Central memory CD4-positive, alpha-beta T cell (primary cell): ENCODE measurements at places on chromosomes 5 and 9.

GRCh38 chr5:147796556-147797308 lies 14.2 kb upstream of the JAKMIP2 start:
- no peak for DNase-seq

DNA sequence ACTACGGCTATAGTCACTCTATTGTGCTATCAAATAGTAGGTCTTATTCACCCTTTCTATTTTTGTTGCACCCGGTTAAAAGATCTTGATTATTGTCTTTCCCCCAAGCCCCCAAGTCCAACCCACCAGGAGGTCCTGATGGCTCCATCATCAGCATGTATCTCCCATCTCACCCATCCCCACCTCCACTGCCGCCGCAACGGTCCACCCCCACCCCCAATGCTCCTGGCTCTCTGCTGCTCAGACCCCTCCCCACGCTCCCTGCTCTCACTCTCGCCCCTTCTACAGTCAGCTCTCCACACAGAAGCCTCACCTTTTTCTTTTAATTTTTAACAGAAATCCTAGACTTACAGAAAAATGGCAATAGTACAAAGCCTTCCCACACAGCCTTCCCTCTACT lies 51.5 kb upstream of the SH3PXD2B start:
- no peak for DNase-seq

GRCh38 chr5:58088941-58089340 lies 370.9 kb downstream of the PLK2 start:
- no peak for DNase-seq

DNA sequence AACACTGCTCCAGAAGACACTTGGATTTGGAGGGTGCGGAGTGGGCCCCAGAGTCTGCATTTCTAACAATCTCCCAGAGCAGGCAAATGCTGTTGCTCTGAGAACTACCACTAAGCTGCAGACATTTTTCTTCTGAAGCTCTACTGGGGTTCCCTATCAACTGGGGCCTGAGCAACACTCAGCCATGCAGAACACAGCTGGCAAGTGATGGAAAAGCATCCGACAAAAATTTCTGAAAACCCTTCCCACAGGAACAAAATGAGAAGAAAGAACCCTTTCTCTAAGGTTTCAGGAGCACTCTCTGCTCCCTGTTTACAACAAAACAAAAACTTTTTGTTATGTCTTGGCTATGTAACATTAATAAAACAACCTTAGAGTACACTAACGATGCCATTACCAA lies 516.9 kb downstream of the CTNND2 start:
- no peak for DNase-seq

DNA sequence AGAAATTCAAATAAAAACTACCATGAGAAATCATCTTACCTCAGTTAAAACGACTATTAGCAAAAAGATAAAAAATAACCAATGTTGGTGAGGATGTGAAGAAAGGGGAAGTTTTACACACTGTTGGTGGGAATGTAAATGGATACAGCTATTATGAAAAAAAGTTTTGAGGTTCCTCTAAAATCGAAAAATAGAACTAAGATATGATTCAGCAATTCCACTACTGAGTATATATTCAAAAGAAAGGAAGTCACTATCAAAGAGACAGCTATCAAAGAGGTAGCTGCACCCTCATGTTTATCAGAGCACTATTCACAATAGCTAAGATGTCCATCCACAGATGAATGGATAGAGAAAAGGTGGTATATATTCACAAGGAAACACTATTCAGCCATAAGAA lies 1888.4 kb downstream of the MAT2B start:
- no peak for DNase-seq

DNA sequence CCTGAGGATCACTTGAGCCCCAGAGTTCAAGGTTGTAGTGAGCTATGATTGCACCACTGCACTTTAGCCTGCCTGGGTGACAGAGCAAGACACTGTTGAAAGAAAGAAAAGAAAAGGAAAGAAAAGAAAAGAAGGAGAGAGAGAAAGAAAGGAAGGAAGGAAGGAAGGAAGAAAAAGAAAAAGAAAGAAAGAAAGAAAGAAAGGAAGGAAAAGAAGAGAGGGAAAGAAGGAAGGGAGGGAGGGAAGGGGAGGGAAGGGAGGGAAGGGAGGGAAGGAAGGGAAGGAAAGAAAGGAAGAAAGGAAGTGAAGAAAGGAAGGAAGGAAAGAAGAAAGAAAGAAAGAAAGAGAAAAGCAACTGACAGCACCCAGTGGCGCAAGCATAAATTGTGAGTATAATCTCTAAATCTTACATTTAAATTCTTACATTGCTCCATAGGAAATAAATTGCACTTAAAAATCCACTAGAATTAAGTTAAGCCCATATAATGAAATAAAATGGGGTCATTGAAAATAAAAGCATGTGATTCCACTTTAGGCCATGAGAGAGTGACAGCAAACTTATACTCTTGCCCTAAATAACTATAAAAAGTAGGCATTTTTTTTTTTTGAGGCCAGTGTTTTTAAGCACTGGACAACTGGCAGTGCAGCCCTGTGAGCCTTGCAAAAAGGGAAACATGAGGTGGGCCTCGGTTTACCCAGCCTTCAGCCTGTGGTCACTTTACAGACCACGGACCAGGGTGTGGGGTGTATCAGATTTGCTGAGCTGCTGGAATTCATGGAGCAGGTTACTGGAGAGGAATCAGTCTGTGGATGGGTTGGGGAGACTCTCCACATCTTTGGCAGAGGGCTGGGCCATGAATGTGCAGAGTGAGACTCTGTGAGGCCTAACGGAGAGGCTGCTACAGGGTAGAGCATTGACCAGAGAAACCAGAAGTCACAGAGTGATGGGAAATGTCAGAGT lies 175.5 kb downstream of the TTLL11 start:
- no peak for DNase-seq

GRCh38 chr5:101977729-101978345 lies 318.2 kb downstream of the SLCO4C1 start:
- no peak for DNase-seq

- DNase-seq, result no peak
These were observed 387.9 kb downstream of the MAT2B start for GRCh38 chr5:163893281-163893680.

GRCh38 chr9:4339836-4340560 lies 40.1 kb upstream of the GLIS3 start:
- no peak for DNase-seq

DNA sequence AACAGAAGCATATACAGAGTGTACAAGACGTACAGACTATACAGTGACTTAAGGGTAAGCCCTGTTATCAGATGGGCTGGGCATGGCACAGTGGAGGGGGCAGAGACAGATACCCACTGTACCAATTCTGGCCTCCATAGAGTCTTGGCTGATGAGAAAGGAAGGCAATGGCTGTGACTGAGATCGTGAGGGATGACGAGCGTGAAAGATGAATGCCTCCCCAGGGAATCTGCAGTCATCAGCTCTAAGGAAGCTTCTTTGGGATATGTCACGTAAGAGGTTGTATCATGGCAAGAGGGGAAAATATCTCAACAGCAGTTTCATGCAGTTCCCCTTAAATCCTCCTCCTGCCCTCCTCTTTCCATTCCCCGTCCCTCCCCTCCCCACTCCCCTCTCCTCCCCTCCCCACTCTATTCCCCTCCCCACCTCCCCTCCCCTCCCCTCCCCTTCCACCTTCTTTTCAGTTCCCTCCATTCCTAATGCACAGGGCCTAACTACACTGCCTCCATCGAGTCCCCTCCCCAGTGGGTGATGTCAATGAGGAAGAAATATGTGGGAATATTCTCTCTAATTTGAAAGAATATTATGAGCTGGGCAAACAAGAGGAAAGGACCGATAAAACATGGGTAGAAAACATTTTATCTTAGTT lies 226.4 kb upstream of the DAP start:
- DNase-seq, result no peak

DNA sequence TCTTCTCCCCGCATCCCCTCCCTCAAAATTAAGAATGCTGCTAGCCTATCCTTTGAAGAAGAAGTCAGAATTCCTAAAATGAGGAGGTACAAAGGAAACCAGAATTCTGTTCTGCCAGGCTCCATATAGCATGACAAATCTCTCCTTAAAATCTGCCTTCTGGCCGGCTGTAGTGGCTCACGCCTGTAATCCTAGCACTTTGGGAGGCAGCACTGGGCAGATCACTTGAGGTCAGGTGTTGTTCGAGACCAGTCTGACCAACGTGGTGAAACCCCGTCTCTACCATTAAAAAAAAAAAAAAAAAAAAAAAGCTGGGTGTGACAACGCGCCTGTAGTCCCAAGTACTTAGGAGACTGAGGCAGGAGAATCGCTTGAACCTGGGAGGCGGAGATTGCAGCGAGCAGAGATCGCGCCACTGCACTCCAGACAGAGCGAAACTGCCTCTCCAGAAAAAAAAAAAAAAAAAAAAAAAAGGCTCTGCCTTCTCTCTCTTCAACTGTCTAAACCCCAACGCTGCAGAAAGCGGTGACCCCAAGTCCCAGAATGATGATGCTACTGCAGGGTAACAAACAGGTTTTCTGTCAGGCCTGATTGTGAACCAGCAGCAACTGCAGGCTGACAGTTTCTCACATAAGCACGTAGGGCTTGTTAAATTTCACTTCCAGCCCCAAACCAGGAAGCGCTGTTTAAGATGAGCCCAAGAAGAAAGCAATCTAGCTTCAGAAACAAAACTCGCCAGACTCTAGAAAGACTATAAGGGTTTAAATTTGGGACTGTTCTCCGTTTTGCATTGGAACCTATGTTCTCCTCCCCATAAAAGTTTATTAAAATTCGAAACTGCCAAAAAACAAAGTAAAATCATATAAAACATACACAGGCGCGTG lies 963 bp upstream of the CAST start:
- DNase-seq, result peak; percentile 60

GRCh38 chr5:119302916-119303897 lies 52.6 kb upstream of the TNFAIP8 start:
- no peak for DNase-seq

DNA sequence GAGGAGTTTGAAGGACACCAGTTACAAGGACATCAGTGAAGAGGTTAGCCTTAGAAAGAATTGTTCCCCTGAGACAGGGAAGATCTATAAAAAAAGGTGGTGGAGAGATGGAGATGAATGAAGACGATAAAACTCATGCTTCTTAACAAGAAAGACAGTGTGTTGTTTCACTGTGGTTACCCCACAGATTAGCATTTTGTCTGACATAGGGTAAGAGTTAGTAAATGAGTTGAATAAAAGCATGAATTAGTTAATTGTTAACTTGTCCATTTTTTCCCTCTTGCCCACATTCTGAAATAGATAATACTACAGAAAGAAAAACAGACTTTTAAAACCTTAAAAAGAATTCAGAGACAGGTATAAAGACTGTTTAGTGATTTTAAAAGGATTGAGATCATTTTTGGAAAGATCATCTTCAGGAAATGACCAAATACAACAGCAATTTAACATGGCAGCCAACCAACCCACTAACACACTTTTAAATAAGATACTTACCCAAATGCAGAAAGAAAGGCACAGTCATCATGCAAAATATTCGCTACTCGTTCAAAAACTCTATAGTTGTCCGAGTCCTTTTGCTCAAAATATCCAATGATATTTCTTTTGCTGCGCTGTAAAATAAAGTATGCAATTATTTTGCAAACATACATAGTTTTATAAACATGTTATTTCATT lies 78.5 kb downstream of the ERP44 start:
- DNase-seq, result no peak

GRCh38 chr5:112554101-112554977 lies 135.3 kb upstream of the EPB41L4A start:
- no peak for DNase-seq

DNA sequence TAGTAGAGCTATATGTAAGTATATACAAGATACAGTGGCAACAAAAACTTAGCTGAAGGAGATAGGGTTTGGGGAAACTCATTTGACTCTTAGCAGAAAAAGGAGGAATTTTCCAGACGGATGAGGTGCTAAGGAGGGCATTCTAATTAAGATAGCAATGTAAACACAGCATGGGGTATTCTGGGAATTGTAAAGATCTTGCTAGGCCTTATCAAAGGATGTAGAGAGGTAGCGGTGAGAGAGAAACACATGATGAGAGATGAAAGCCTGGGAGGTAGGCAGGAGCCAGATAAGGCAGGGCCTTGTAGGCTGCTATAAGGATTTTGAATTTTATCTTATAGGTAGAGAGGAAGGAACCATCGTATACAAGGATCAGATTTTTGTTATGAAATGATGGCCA lies 106.6 kb upstream of the KCNN2 start:
- no peak for DNase-seq

DNA sequence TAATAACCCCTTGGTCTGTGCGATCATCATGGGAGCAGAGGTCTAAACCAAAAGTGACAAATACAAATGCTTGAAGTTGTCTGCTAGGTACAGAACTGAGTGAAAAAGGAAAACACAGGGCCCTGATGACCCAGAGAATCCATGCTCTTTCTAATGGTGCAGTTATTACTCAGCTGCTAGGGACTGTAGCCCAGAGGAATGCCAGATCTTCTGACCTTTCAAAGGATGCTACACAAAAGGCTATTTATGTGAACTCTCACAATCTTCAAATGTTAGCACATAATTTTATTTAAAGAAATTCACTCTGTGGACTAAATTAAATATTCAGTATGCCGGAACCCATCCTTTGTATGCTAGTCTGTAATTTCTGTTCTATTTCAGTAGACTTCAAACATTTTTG lies 79.9 kb downstream of the PRR16 start:
- DNase-seq, result no peak
